Stimulated activated CD4-positive, alpha-beta T cell treated with anti-CD3 and anti-CD28 coated beads, Interleukin-12 subunit alpha, Interleukin-12 subunit beta, amount 100 ng/mL, for 48 hours (primary cell): ENCODE measurements at places on chromosomes 5 and 9.

GRCh38 chr5:152592416-152592815 lies 187.3 kb upstream of the NMUR2 start:
- DNase-seq = no peak

GRCh38 chr9:4583001-4583400 lies 79.1 kb upstream of the PLPP6 start:
- DNase-seq = no peak

GRCh38 chr9:127058011-127058644 lies 64.3 kb downstream of the ANGPTL2 start:
- DNase-seq = no peak

DNA sequence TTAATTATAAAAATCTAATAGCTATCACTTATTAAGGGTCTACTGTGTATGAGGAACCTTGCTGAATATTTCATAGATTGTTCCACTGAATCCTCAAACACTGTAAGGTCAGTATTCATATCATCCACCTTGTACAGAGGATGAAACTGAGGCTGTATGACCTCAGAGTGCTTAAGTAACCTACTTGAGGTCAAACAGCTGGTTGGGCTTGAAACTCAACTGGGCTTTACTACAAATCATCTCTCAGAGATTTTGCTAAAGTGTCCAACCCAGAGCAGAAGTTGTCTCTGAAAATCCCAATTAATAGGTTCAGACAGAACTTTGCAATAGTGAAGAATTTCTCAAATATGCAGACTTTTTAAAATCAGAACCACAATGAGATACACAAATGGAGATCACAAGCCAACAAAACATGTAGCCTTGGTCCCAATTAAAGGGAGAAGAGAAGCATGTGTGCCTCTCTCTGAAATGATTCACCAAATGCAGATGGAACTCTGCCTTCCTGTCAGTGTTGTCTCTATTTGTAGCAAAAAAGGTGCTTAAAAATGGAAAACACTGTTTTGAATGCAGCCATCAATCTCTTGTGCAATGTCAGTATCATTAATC lies 131.4 kb downstream of the FAM114A2 start:
- DNase-seq = no peak

- DNase-seq = no peak
Observed at GRCh38 chr5:55360190-55360589, 52.4 kb downstream of the MTREX start.

GRCh38 chr9:82606492-82607382 lies 456.2 kb downstream of the RASEF start:
- no peak for DNase-seq

- no peak for DNase-seq
Observed at GRCh38 chr5:87499478-87500410, 87.0 kb upstream of the CCNH start.

GRCh38 chr9:123642291-123643278 lies 286.6 kb downstream of the CRB2 start:
- DNase-seq = no peak

GRCh38 chr9:120676767-120677402 lies 37.4 kb downstream of the MEGF9 start:
- DNase-seq = no peak

- peak; percentile 2 for DNase-seq
Observed at GRCh38 chr9:8486095-8486494, 686.5 kb upstream of the DMAC1 start.

DNA sequence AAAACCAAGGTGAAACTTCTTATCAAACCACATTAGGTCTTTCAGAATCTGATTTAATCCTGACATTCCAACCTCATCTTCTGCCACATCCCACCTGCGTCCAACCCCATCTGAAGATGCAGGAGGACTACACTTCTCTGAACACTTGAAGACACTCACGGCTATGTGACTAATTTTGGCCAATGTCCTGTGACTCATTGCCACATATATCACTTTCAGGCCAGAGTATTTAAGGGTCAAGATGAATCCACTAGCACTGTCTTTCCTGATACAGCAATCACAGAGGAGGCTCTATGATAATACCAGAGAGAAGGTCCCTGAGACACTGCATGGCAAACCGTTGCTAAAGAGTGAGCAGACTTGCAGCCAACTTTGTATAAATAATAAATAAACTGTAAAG lies 323.4 kb downstream of the NR2F1-AS1 start:
- no peak for DNase-seq

- no peak for DNase-seq
Observed at GRCh38 chr9:132927704-132928103, 16.7 kb downstream of the TSC1 start.

DNA sequence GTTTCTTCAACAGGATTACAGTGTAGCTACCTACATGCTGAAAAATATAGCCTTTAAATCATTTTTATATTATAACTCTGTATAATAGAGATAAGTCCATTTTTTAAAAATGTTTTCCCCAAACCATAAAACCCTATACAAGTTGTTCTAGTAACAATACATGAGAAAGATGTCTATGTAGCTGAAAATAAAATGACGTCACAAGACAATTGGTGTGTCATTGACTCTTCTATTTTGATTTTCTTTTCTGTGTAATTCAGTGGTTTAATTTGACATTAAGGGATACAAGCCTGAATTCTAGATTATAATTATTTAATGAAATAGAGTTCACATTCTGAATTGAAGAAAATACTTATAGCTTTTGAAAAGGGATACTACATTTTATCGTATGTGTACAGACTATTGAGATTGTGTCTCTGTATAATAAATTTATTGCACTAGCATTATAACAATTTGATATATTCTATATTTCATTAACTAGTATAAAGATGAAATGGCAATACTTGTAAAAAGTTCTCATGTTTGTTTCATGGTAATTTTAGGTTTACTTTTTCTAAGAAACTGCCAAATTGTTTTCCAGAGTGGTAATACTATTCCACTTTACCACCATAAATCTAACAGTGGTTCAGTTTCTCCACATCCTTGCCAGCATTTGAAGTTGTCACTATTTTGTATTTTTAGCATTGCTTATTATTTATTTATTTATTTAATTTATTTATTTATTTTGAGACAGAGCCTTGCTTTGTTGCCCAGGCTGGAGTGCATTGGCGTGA lies 18.7 kb downstream of the ANXA1 start:
- DNase-seq = no peak

DNA sequence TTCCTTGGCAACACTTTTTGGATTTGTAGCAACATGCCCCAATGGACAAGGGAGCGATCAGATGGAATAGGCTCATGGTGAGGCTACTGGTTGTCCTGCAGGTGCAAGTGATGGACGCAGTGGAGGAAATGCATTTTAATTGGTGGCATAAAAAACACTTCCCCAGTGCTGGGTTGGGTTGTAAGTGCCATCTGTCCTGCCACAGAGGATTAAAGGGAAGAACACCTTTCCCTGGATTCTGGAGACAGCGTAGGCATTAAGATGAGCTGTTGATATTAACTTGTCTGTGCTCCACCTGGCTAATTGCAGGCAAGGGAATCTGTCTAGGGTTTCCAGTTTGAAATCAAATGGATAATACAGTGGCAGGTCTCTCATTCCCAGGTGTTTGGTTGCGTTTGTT lies 173.4 kb downstream of the ZNF462 start:
- no peak for DNase-seq

GRCh38 chr5:3187771-3188425 lies 407.7 kb upstream of the IRX1 start:
- no peak for DNase-seq
